A549 treated with Hydrocortisone at 1 μM for 4 hours (cell line): ENCODE measurements at places on chromosomes 7 and 10. TPM values are rescaled to one million over a fixed set of nuclear protein-coding genes. Genes with fewer than 3 reads are reported as not detected.

The ANTXRL gene
- 0.14 to 0.82 TPM (median 0.30 TPM) in 5 replicates for total RNA-seq

The SLC16A12 gene
- 0.43 to 0.89 TPM (median 0.55 TPM) in 5 replicates for total RNA-seq

The MSS51 gene
- total RNA-seq = 0.37 to 0.59 TPM (median 0.48 TPM) in 5 replicates

The FAM25A gene
- 0.50 to 0.52 TPM in 2 of 5 replicates, not detected in the others for total RNA-seq

The IFIT2 gene
- total RNA-seq = 1.4 to 2.7 TPM (median 2.0 TPM) in 5 replicates
